ENCODE measurements at places on chromosomes 11 and 22.

DNA sequence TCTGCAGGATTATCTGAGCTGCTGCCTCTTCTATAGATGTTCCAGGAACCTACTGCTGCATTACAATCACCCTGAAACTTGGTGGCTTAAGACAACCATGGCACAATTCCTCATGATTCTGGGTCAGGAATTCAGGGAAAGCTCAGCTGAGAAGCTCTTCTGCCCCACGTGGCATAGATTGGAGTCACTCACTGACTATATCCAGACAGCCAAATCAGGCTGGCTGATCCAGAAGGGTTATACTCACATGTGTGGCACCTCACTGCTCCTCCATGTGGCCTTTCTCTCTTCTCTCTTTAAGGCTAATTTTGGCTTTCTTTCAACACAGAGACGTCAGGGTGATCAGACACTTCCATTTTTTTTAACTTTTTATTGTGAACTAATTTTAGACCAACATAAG, 125.5 kb downstream of the BBOX1 start:
- DNase-seq = no peak

- DNase-seq = no peak
Measured at GRCh38 chr11:79406376-79406775, 34.5 kb downstream of the TENM4 start.

DNA sequence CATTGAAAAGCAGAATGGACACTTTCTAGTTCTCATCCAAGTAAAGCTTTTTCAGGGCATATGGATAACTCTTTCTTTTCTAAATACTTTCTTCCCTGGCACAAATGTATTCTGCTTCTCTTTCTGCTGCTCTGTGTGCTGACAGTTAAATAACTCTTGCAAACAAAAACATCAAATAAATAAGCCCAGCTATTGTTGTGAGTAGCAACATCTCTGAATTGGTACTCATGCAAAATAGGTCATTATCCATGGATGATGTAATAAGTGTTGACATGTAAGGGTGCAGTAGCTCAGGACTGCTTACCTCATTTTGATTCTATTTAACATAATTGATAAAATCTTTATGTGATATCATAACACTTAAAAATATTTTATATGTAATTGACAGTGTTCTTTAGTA, 164.3 kb downstream of the MSANTD4 start:
- DNase-seq = no peak

DNA sequence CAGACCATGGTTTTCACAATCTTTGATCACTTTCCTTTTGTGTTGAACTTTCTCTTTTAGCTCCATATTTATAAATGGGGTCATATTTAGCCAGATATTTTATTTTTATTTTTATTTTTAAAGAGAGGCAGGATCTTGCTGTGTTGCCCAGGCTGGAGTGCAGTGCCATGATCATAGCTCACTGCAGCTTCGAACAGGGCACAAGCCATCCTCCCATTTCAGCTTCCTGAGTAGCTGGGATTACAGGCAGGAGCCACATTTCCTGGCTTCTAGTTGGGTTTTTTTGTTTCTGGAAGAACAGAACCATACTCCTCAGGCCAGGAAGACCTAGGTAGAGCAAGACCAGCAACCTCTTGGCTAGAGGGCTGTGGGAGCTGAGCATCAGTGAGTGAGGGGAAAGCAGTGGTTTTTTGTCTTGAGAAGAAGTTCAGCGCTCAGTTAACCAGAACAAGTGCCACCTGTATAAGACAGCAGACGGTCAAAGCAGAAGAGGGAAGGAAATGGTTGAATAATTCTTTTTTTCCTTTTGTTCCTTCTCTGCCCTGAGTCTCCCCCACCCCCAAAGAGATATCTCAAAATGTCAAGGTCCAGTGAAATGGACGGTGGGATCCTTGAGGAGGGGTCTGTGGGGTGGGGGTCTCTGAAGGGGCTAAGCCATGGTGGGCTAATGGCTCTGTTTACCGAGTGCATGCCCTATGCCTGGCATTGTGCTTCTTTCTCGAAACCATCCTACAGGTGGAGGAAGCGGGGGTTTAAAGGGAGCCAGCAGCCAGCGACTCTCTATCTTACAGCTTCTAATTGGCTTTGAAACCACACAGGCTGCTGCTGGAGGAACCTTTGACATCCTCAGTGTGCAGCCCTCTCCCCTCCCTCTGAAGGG, 63.0 kb downstream of the PTPRJ start:
- DNase-seq = no peak

DNA sequence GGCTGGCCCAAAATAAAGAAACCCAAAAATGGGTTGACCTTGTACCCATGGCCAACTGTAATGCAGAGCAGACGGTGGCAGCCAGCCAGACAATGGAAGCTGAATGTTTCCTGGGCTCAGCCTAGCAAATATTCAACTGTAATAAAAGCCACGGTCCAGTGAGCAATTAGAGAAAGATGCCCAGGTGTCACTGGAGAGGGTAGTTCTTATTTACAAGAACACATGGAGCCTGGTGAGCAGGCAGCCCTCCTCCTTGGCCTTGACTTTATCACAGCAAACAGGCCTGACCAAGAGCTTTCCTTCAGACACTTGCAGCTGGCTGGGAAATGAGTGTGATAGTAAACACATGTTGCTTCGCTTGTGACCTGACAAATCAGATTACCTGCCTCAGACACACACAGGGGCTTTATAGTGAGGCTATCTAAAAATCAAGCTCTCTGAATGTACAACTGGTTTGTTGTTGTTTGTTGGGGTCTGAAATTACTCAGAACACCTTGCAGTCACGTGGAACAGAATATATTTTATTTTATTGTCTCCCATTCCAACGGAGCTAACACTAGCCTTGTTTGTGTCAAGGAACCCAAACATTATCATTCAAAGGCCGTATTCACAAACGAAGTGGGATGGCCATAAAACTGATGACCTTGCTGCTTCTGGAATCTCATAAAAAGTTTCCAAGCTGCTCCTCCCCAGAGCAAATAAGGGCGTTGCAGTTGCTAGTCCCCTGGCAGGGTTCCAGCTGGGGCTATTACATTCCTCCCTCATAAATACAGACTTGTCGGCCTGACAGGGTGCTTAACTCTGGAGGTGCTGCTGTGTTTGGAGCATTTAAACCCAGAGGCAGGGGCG, 161.1 kb downstream of the BBOX1 start:
- no peak for DNase-seq

DNA sequence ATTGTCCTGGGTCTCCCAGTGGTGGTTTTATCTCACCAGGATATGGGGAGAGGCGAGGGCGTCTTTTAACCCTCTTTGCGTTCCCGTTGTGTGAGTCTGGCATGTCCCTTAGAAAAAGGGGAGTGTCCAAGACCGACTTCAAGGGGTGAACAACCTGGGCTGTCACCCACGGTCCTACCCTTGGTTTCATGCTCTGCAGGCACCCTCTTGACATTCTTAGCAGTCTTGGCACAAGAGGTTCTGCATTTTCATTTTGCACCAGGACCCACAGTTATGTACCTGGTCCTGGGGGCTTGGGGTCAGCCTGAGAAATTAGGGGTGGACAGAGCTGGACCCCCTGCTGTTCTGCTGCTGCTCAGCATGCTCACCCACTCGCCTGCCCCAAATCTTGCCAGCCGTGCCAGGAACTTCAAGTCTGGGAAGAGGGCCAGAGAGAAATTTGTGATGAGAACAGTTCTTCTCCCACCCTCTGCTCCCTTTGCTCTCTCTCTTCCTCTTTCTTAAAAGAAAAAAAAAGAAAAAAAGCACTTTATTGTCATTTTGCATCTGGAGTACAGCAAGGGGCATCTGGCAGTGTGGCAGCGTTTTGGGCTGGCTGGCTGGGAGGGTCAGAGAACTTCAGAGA, 471.2 kb downstream of the MIAT start:
- no peak for DNase-seq

DNA sequence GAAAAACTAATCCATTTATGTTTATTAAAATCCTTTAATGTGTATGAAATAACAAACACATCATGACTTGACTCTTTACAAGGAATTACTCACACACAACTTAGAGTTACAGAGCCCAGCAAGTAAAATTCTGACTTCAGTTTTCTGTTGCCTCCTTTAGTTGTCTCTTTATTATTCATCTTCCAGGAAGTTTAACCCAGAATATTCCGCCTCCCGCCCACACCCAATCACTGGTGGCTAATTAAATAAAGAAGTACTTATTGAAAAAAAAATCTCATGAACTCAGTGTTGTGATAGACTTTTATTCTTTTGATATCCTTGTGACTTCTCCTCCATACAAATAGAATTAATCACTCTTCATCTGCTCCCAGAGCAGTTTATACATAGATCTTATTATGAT, 61.9 kb downstream of the MUC15 start:
- DNase-seq = no peak

DNA sequence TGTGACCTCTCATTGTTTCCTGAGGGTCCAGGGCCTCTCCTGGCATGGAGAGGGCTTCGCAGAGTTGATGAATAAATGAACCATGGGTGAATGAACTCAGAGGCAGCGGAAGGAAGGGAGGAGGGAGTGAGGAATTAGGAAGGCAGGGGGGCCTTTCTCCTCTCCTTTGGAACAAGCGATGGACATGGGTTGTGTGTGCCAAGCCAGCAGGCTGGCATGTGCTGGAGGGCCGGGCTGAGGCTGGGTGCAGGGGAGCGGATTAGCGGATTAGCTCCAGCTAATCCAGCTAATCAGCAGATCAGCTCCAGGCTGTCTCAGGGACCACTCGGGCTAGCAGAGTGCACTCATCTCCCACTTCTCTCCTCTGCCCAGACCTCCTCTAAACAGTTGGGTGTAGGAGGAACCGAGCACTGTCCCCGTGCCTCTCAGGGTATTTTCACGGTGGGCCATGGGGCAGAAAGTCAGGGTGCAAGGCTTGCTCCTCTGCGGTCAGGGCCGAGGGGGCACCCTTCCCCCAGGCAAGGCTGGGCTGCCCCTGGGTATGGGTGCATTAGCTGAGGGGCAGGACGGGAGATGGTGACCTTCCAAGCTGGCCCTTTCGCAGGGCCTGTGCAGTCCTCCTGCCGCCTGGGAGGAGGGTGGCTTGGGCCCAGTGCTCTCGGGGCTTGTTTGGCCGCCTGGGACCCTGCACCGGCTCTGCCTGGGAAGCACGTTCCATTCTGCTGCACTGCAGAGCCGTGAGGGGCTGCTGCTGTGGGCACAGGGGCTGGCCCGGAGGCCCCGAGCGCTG, 120.3 kb upstream of the B3GAT1 start:
- DNase-seq = no peak
